ENCODE measurements at places on chromosomes 4 and X.
A peak's percentile ranks its signal among the peaks of the same experiment; 100 is the strongest.

DNA sequence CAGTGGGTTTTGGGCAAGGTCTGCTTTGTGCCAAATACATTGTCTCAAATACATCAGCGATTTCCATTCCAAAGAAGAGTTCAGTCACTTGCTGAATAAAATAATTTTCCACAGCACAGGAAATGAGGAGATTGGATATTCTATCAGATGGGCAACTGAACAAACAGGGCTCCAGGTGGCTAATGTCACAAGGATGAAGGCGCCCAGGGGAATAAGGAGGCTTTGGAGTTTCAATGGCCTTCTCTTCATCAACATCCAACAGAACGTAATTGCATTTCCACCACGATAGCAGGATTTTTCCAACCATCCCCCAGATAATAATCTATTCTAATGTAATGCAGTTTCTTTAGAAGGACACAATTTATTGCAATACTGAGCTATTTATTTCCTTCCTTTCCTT is 104.7 kb upstream of the KLHL13 start:
- no peak for DNase-seq

DNA sequence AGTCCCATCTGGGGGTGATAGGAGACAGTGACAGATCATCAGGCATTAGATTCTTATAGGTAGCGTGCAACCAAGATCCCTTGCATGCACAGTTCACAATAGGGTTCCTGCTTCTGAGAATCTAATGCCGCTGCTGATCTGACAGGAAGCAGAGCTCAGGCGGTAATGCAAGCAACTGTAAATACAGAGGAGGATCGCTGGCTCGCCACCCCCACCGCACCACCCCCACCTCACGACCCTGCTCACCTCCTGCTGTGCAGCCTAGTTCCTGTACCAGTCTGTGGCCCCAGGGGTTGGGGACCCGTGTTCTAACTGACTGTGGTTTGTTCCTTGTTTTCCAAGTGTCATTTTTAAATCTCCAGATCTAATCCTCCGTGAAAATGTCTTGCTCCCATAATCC is 89.0 kb upstream of the MAPK10 start:
- no peak for DNase-seq

DNA sequence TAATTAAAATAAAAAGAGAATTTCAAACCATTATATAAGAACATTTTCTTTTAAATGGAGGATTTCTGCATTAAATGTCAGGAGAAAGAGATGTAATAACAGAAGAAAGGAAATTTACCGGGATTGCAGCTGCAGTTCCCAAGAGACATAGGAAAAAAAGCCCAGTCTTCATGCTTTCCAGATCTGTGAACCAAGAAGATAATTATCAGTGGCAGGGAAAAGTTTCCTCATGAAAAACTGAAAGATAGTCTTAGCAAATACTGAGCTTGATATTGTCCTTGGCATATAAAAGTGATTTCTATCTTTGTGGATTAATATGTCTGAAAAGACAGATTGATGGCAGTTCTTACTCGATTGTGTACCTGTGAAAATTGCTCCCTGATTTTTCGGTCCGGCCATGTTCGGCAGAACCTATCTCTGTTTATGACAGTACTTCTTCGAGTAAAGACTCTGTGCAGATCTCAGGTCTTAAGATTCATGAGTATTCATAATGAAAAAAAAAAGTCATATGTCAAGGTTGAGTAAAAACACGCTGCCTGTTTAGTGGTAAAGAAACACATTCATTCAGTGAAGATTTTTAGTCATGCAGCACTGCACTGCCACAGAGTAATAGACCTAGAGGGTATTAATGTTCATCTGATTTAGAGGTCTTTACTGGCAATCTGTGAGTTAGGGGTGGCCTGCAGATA is 29.6 kb downstream of the SPARCL1 start:
- DNase-seq, result no peak

DNA sequence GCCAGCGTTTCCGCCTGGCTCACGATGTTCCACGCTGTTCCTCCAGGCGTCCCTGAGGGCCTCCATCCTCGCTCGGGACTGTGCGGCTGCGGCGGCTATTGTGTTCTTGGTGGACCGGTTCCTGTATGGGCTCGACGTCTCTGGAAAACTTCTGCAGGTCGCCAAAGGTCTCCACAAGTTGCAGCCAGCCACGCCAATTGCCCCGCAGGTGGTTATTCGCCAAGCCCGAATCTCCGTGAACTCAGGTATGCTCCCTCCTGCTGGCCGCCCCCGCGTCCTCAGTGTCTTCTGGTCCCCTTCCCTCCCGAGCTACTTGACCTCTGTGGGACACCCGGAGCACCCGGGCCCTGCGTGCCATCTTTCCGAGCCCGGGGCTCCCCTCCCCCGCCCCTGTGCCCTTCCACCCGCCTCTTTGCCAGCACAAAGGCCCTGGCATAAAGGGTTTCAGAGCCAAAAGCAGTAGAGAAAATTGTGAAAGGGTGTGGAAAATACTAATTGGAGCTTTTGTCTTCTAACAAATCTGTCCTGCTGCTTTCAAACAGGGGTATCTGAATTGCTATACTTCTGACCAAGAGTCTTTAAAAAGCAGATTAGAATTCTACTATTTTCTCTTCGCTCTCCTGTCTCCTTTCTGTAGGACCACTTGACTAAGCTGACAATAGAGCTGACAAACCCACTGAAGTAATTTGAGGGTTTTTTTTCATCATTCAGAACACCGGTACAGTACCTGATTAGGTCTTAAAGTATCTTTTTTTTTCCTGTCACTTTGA is 104.0 kb downstream of the NEUROG2 start:
- no peak for DNase-seq

DNA sequence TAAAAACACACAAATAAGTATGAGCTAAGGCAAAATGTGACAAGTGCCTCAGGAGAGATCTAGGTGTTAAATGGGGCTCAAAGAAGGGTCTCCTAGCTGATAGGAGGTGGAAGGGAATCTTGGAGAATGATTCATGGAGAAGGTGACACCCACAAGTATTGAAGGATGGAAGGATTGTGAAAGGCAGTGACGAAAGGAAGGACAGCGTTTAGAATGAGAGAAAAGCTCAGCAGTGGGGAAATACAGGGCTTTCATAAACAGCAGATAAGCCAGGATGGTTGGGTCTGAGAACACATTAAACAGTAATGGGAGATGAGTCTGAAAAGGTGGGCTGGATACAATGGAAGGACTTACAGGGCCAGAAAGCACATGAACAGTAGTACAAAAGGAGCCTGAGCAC is 11.5 kb downstream of the ANXA5 start:
- DNase-seq, result no peak

DNA sequence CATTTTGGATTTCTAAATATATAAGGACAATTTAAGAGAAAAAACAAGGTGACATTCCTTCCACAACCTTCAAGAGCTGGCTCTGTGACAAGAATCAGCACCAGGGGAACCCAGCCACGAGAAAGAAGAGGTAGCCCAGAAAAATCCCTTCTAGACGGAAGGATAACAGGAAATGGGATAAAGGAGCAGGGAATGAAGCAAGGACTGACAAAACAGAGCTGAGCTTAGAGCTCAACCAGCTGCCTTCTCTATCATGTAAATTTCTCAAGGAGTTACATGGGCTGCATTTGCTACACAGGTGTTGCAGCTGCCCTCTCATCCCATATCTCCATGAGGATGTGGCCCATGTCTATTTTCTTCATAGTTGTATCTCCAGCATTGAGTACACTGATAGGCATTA is 154.2 kb upstream of the PRDX4 start:
- no peak for DNase-seq

- no peak for DNase-seq
Observed at GRCh38 chr4:53005149-53005546, 143.0 kb downstream of the RASL11B start.

DNA sequence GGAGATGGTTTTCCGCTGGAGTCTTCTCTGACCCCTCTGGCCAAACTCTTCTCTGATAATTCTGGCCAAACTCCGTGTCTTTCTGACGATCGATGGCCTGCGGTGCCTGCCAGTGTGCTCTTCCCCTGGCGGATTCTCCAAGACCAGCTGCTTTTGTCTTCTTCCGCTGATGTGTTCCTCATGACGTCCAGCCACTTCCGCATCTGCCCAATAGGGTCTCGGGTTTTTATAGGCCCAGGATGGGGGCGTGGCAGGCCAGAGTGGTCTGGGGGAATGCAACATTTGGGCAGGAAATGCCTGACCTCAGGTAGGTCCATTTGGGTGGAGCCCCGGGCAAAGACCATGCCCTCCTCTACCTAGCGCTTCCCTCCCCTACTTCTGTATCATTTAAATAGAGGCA is 1542.1 kb downstream of the STIM2 start:
- no peak for DNase-seq

DNA sequence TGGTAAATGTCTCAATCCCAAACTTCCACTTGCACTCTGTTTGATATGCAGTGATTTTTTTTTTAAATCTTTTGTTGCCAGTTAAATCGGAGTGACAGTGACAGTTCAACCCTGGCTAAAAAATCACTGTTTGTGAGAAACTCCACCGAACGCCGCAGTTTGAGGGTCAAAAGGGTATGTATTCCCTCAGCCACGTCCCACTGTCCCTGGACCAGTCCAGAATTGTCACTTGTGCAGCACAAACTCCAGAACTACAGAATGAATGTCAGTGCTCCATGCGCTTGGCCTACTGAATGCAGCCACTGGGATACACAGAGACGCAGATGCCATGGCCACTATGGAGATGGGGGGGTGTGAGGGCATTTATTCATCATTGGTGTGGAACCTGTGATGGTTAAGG is 34.2 kb downstream of the CLDN22 start:
- DNase-seq, result no peak

GRCh38 chr4:184680698-184681097 is 31.2 kb downstream of the PRIMPOL start:
- no peak for DNase-seq

DNA sequence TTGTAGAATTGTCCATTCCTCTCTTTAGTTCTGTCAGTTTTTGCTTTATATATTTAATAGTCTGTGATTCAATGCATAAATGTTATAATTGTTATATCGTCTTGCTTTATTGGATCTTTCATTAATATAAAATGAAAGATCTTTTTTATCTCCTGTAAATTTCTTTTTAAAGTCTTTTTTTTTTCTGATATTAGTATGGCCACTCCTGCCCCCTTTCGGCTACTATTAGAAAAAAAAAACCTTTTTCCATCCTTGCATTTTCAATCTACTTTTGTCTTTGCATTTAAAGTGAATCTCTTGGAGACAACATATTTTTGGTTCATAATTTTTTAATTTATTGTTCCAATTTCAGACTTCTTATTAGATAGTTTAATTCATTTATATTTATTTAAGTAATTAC is 677.4 kb upstream of the NDST4 start:
- DNase-seq, result no peak

DNA sequence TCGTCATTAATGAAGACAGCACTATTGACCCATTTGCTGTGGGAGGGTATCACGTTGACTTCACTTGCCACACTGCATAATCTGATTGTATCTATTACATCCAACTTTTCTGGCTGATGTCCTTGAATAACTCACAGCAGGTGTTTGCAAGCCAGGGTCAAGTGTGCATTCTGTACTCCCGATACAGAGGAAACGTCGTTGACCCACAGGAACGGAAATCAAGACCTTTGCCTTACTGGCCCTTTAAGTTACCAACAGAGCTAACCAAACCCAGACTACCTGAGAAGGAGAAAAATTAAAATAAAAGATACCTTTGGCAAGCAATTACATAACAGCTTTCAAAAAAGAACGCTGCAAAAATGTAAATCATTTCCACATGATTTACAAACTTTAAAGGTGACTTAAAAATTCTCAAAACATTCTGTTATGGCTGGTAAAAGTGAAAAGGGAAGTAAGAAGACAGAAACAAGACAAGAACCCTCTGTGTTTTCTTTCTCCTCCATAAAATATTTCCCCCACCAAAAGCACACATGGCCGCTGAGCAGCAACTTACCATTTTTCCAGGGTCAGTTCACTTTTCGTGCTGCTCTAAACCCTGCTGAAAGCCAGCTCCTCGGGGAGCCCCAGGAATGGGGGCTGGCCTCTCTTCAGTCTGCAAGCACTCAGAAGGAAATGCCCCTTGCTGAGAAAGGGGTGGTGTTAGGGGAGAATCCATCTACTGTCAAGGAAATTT is 6.5 kb upstream of the SHISA3 start:
- DNase-seq, result no peak

GRCh38 chr4:89356086-89356485 is 48.5 kb upstream of the GPRIN3 start:
- no peak for DNase-seq

DNA sequence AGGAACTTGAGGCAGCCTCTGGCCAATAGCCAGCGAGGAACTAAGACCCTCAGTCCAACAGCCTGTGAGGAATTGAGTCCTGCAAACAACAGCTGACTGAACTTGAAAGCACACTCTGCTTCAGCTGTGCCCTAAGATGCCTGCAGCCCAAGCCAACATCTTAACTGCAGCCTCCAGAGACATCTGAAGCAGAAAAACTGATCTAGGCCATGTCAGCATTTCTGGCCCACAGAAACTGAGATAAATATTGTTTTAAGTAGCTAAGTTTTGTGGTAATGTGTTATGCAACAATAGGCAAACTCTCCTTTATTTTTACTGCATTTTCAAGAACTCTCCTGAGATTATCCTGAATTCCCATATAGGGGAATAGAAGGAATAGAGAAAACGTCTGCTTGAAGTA is 24.4 kb upstream of the PIGA start:
- no peak for DNase-seq

DNA sequence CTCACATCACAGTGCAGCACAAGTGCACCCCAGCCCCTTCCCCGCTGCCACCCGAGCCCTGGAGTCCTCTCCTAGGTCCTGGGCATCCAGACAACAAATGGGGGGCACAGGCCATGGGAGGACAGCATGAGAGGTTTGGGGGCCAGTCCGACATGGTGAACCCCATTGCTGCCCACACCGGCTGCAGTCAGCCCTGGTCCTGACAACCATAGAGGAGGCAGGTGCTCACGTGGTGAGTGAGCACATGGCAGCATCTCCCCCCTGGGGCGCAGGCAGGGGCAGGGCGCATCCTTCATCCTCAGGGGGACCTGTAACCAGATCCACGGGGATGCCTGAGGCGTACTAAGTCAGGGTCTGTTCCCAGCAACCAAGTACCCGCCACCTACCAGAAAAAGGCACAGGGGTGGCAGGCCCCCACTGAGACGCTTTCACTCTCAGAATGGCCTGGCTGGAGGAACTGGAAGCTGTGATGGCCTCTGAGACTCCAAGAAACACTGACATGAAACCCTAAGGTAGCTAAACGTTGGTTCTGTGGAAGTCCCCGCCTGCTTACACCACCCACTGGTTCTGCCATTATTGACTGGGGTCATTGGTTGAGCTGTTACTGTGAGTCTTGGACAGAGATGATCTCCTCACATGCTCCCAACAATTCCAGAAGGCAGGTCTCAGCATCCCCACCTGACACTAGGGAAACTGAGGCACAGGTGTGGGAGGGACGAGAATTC is 6.5 kb downstream of the ZFYVE28 start:
- peak; percentile 42 for DNase-seq

- DNase-seq, result no peak
Observed at GRCh38 chr4:2256156-2256731, 5.7 kb downstream of the MXD4 start.

GRCh38 chrX:68732906-68733493 is 85.5 kb downstream of the STARD8 start:
- DNase-seq, result peak; percentile 59

- no peak for DNase-seq
Observed at GRCh38 chrX:5278908-5279307, 949.8 kb downstream of the NLGN4X start.

All from stimulated activated naive CD8-positive, alpha-beta T cell treated with anti-CD3 and anti-CD28 coated beads, Interleukin-15, amount 100 ng/mL, for 72 hours (primary cell).